ENCODE measurements at places on chromosomes 2 and 18.

DNA sequence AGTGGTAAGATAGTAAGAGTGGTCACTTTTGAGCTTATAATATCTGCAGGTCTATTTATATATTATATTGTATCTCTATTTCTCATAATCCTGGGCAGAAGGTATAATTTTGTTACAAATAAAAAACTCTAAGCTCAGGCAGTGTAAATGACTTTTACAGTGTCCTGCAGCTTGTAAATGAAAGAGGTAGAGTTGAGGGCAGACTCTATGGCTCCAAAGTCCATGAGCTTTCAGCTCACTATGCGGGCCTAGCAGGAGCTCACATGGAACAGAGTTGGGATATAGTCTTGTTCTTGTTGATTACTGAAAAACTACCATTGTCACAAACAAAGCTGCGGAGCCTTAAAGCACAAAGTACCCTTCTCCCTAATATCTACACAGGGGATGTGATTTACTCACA lies 361.4 kb downstream of the LNPK start:
- no peak for DNase-seq

DNA sequence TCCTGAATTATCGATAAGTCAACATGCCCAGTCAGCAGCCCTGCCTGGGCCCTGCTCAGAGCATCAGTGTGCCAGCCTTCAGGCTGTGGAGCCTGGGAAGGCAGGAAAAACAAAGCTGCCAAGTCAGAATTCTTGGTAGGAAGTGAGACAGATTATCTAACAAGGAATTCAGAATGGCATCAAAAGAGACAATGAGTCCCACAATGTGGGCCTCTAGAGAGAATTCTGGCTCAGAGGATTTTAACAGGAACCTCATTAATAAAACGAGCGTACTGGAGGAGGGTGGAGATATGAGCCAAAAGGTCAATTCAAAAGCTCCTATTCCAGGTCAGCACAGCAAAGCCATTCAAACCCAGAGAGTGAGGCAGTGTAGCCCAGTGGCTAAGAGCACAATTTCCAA lies 327.6 kb upstream of the MMADHC start:
- no peak for DNase-seq

GRCh38 chr2:209845666-209846065 lies 74.0 kb downstream of the UNC80 start:
- DNase-seq: no peak

GRCh38 chr2:144833075-144833637 lies 313.2 kb upstream of the ZEB2 start:
- no peak for DNase-seq

DNA sequence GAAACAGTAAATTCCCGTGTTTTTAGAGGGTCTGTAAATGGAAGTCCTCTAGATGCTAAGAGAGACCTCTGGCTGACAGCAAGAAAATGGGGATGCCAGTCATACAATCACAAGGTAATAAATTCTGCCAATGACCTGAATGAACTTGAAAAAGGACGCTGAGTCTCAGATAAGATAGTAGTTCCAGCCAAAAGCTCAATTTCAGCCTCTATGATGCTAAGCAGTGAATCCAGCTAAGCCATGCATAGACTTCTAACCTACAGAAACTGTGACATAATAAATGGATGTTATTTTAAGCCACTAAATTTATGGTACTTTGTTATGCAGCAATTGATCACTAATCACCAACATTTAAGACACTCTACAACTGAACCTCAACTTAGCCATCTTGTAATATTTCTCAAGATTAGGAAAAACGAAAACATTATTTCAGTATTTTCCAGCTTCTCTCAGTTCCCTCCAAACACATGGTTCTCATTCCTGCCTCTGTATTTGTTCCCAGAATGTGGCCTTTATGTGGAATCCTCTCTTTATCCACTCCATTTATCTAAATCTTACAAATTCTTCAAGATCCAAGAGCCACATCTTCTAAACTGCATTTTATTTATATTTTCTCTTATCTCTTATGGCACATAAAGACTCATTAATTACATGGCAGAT lies 331.1 kb downstream of the GULP1 start:
- DNase-seq: no peak

DNA sequence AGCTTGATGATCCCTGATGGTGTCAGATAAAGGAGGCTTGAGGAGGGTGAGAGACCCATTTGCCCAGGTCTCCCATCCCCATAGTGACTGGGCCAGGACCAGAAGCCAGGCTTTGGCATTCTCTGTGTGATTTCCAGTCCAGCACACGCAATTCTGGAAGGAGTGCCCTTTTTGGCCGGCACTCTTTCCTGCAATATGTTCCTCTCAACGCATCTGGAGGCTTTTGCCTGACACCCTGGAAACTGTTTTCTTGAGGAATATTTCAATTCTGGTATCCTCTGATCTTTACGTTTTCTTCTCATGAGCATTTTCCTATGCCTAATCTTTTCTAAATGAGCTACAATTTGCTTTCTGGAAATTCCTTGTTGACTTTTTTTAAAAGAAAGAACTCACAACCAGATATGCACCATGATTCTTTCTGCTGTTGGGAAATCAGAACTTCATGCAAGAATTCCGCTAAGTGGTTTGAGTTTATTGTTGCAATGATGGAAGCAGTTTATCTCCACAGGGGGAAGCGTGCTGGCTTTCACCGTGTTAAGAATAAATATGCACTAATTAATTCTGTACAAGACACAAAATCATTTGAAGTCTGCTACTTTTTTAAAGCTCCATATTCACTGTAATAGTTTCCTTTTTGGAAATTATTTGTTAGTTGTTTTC lies 143.7 kb downstream of the NAPG start:
- DNase-seq: no peak

DNA sequence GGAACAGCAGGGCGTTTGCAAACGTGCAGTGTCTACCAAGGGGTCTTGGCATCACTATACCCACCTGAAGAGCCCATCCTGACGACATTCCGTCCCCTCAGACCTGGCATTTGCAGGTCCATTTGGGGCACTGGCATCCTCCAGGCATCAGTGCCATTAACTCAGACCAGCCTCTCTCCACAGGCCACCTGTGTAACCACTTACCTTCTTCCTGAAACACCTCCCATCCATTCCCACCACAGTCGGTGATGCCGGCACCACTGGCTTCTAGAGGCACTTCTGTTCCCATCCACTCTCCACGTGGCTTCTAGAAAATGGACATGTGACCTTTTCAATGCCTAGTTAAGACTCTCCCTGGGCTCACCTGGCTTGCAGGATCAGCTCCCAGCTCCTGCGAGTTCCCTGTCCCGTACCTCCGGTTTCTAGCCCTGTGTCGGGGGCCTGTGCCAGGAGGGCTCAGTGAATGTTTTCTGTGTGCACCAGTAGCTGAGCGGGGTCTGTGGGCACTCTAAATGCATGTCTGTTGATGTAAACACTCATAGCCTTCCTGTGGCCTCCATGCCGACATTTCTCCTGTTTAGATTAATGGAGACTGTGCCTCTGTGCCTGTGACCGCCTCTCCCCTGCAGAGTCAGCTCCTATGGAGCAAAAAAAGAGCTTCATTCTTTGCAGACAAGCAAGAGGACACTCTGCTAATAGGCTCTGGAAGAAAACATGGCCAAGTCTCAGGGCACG lies 458.0 kb upstream of the HS6ST1 start:
- DNase-seq: no peak

GRCh38 chr2:158120664-158121641 lies 19.3 kb downstream of the UPP2 start:
- DNase-seq: no peak

All from HAP-1 (cell line).